NCI-H2107 (cell line): ENCODE measurements at places on chromosomes 5 and 9.

GRCh38 chr5:73135021-73135420, 14.6 kb downstream of the TMEM171 start:
- no peak for DNase-seq

- DNase-seq: no peak
Observed at GRCh38 chr5:96856371-96856770, 19.9 kb upstream of the ERAP2 start.

- DNase-seq: no peak
Observed at GRCh38 chr9:93223260-93224180, 39.6 kb downstream of the WNK2 start.

DNA sequence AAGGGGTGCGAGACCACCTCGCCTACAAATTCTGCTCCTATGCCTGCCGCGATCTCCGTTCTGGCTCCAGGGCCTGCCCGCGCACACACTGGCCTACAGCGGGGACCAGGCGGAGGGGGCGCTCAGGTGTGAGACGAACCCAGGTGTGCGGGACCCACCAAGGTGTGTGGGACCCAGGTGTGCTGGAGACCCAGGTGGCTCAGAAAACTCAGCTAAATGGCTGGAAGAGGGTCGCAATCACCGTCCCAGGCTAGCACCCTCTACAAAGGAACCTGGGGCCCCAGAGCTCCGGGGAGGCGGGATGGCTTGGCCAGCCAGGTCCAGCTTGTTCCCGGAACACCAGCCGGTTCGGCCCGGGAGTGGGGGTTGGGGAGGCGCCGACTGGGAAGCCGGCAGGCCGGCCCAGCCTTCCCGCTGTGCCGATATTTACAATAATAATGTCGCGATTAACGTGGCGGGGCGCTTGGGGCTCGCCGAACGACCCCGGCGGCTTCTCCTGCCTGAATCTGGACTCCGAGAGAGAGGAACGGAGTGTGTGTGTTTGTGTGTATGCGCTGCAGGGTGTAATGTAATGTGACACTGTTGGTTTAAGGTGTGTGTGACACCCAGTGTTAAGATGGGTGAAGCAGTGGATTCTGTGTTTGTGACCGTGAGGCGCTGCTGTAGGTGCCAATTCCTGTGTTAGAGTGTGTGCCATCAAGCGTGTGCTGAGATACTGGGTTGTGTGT, 1.4 kb downstream of the PCDH1 start:
- DNase-seq: no peak

DNA sequence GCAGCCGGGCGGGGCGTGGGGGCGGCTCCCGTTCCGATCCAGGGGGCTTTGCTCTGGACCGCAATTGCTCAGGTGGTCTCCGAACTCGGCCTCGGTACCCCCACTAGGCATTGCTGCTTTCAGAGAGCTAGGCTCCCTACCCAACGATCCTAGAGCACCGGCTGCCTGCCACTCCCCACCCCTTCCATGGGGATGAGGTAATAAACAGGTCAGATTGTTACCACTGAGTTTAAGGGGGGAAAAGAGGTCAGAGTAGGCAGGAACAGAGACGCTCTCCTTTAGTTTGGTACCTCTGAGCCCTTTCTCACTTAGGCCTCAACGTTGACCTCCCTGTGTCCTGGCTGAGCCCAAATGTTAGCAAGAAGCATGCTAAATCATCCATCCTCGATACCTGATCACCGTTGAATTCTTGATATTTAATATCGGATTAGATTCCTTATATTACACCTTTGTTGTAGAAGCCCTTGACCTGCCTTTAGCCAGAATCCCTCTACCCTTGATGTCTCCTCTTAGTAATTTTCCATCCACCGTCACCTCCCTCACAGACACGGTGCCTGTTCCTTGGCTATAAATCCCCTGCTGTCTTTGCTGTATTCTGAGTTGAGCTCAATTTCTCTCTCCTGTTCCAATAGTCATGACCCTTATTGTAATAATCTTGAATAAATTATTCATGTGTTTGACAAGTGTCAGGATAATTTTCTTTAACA, 588 bp upstream of the PLPP1 start:
- no peak for DNase-seq

GRCh38 chr5:181186986-181187499, 18.0 kb downstream of the TRIM7 start:
- no peak for DNase-seq

- no peak for DNase-seq
Observed at GRCh38 chr9:9117866-9118265, 1318.3 kb upstream of the DMAC1 start.

DNA sequence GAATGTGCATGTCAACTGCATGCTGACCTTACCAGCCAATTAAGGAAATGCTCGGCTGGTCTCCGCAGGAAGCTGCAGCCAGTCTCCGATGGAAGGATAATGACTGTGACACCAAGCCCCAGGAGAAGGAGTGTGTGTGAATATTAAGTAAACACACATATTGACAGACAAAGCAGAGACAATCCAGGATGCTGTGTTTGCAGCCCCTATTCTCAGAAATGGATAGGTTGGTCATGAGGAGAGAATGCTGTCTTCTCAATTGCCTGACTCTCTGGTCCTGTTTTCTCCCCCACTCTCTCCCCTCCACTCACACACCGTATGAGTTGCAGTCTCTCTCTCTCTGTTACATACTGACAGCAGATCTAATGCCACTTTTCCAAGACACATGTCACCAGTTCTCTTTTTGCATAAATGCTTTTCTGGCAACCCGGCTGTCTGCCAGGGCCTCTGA, 85.7 kb downstream of the EPB41L4A start:
- no peak for DNase-seq

GRCh38 chr9:34496149-34496712, 26.6 kb downstream of the ENHO start:
- no peak for DNase-seq

DNA sequence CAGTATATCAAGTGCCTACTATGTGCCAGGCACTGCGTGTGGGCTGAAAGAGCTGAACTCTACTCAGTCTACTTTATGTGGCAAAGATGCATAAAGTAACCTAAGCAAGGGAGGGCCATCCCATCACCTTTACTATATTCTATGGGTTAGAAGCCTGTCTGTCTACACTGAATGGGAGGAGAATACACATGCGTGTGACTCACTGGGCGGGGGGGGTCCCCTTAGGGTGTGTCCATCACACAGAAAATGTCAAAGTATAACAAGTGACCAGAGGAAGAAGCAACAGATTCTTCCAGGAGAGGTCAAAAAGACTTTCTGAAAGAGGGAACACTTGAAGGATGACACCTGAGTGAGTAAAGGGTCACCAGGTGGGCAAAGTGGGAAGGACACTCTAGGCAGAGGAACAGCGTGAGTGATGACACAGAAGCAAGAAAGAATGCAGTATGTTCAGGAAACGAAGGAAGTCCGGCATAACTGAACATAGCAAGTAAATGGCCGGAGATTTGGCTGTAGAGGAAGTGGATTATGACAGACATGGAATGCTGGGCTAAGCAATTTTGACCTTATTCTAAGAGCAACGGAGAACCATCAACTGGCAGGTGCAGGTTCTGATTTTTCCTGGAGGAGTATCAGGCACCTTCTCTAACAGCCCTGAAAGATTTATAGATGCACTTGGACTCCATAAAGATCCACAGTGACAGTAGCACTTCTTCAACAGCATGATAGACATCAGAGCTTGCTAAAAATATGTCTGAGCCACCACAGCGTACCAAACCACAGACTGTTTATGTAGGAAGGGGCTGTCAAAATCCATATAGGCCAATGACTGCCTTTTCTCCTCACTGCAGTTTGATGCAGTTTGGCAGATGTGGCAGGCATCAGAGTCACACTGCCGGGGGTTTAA, 8.0 kb upstream of the WHRN start:
- DNase-seq: no peak

DNA sequence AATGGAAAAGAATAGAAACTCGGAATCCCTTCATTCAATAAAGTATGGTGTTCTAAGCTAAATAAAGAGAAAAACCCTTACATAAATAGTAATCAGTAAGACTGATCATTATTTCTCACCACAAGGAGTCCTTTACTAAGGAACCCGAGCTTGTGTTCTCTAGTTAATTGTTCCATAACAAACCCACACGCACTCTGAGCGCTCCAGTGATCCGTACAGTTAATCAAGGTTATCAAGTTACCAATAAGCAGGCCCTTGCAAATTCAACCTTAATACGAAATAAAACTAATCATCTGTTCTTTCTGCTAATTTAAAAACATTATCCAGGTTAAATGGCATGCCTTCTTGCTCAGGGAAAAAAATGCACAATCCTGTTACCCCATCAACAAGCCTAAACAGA, 224.4 kb downstream of the FRMD3 start:
- DNase-seq: peak; percentile 19

DNA sequence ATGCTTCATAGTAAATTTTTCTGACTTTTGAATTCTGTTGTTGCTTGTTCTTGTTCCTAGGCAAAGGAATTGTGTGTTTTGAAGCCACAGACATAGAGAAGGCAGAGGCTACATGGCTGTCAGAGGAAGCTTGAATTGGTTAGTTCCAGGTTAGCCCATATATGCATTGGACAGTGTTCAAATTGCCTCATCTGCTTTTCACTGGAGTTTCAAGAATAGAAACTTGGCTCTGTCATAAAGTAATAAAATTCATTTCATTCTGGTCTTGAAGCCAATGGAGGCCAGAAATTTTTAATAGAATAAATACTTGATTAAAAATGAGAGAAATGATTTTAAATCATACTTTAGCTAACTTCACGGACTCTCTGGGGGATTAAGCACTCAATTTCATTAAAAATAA, 178.0 kb downstream of the YIPF5 start:
- no peak for DNase-seq

- DNase-seq: no peak
Observed at GRCh38 chr9:1606253-1606652, 408.9 kb upstream of the SMARCA2 start.

DNA sequence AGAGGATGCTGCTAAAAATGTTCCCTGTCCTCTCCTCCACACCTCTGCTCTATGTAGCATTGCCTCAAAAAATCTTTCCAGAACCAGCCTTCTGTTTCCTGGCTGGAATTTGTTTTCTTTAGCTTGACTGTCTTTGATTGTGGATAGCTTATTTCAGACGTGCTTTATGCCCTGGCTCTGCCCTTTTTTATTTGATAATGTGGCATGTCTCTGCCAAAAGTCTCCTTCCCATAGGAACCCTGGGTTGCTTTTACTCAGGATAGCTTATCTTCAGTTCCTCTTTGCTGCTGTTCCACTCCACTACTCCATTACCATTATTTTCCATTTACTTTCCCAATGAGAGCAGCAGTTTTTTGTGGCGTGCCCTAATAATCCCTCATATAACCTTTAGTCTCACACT, 885 bp upstream of the TMEM252 start:
- no peak for DNase-seq
